ENCODE measurements at places on chromosomes 4 and X. TPM values are rescaled to one million over a fixed set of nuclear protein-coding genes. Genes with fewer than 3 reads are reported as not detected.

DNA sequence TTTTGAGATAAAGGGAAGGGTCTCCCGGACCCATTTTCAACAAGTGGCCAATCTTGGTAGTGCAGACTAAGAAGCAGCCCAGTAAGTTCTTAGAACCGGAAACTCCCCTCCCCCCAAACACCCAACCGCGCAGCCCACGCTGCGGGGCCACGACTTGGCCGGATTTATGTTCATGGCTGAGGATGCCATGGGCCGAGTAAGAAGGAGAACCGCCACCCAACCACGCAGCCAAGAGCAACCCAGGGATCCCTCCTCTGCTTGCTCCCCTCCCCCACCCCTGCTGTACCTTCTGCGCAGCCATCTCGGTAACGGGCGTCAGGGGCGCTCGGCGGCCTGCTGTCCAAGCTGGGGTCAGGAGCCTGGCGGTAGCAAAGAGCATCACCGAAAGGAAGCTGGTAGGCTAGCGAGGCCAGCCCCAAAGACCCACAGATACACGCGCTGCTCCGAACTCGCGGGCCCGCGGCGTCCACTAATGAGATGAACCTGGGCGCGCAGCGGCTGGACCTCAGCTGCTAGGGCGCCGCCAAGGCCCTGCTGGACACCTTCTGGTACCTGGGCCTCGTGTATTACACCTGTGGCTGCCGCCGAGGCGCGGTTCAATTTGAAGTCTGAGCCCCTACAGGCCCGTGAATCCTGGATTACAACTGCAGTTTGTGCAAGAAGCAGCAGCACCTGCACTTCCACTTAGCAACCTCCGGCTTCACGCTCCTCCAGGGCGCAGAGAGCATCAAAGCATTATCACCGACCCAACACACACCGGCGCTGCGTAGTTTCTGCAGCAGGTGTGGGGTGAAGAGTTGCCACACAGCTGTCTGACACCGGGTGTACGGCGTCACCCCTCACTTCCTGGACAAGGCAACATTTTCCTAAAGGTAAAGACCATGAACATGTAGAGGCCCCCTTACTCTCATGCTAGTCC lies 63.4 kb downstream of the NUDT10 start:
- peak; percentile 33 for DNase-seq

DNA sequence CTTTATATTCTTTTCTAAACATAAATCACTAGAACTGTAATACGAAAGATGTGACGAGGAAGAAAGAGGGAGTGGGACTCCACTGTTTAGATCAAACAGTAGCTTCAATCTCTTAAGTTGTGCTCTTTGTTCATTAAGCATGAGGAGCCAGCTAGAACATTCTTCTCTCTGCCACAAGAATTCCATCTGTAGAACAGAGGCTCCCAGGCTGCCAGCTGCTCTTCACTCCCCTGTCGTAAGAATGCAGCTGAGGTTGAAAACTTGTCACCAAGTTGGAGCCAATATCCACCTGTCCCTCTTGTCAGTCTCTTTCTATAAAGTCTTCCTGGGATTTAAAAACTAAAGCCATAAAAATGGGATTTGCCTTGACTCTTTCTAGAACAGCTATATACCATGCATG lies 65.0 kb upstream of the SEC24B start:
- DNase-seq = no peak

- DNase-seq = no peak
Observed at GRCh38 chr4:187286525-187286924, 562.9 kb upstream of the FAT1 start.

GRCh38 chr4:8532245-8532781 lies 47.9 kb upstream of the GPR78 start:
- DNase-seq = no peak

DNA sequence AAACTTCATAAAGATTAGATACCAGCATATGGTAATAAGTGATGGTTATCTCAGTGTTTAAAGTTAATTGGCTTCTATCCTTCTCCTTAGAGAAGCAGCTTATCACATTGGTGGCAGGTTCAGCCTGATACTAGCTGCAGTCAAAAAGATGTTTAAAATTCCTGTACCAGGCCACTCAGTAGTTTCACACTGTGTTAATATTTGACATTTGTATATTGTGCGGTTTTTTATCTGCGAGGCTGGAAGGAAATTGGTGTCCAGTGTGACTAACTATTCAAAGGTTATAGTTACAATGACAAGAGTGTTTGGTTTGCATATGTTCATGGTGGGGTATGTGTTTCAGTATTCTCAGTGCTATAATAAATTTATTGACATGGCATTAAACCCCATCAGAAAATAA lies 27.5 kb upstream of the TBC1D8B start:
- DNase-seq = no peak

Gene CRMP1
- polyA plus RNA-seq = 66.5 TPM

Measured in right lung (tissue), 10 donors.